ENCODE measurements at places on chromosomes 2 and 18. TPM values are rescaled to one million over a fixed set of nuclear protein-coding genes. Genes with fewer than 3 reads are reported as not detected.

Gene CPO
- 0.25 TPM for total RNA-seq

Gene LYPD1
- not detected for total RNA-seq

DNA sequence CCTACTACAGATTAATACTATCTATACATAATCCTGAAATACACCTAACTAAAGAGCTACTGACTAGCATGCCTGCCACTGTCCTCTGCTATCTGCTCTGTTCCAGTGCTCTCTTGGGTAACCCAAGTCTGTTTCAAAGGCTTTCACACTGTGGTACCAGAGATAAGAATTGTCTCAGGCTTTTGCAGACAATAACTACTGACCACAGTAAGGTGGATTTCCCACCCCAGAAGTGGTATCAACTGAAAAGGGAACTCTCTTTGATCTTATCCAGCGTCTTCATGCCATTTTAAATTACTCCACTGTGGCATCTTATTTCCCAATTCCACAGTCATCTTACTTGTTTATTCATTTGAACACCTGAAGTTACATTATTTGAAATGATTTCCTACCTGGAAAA, 190.2 kb downstream of the IKZF2 start:
- no peak for DNase-seq

- no peak for DNase-seq
These were observed 236.0 kb downstream of the LDLRAD4 start for GRCh38 chr18:13454363-13455150.

DNA sequence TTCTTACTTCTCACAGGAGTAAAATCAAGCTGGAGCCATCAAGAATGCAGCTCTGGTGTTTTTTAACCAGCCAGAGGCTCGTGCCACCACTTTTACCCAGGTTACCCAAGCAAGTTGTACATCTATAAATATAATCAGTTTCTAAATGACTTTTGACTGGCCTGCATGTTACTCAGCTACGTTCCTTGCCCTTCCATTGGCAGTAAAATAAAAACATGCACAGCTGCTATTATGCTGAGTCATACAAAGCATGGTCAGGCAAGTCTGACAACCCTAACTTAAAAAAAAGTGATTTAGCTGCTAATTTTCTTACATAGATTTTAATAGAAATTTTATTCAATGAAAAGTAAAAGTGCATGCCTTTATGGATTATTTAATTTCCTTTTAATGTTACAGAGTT, 111.7 kb upstream of the CSRNP3 start:
- DNase-seq, result no peak

GRCh38 chr2:232437195-232437571, 18.8 kb upstream of the ALPI start:
- DNase-seq, result no peak

All from left ventricle myocardium inferior (tissue), 1 donor.